RWPE2 (cell line): ENCODE measurements at places on chromosomes 5 and 9.

- DNase-seq, result no peak
These were observed 158.1 kb downstream of the SPATA31D1 start for GRCh38 chr9:82146677-82147076.

- no peak for DNase-seq
These were observed 272.9 kb downstream of the PJA2 start for GRCh38 chr5:109136906-109137305.

DNA sequence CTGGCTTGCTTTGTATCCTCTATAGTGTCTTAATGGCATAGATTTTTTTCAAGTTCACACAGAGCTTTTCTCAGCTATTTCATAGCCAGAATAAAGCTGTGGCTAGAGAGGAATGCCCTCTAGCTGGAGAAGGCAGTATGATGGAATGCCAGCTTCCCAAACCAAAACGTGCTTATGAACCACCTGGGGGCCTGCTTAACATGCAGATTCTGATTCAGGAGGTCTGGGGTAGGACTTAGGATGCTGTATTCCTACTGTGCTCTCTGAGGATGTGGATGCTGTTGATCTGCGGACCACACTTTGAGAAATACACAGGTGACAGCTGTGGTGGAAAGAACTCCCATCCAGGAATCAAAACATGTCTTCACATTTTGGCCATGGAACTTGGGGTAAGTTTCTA is 49.9 kb upstream of the DPYSL3 start:
- DNase-seq, result no peak

- DNase-seq, result no peak
These were observed 25.4 kb upstream of the DCP2 start for GRCh38 chr5:112951124-112951702.

- no peak for DNase-seq
These were observed 45.9 kb upstream of the SHB start for GRCh38 chr9:38114905-38115304.

- no peak for DNase-seq
These were observed 17.9 kb downstream of the ITGA1 start for GRCh38 chr5:52805615-52806014.

- no peak for DNase-seq
These were observed 1.3 kb downstream of the RPP25L start for GRCh38 chr9:34610434-34611206.

DNA sequence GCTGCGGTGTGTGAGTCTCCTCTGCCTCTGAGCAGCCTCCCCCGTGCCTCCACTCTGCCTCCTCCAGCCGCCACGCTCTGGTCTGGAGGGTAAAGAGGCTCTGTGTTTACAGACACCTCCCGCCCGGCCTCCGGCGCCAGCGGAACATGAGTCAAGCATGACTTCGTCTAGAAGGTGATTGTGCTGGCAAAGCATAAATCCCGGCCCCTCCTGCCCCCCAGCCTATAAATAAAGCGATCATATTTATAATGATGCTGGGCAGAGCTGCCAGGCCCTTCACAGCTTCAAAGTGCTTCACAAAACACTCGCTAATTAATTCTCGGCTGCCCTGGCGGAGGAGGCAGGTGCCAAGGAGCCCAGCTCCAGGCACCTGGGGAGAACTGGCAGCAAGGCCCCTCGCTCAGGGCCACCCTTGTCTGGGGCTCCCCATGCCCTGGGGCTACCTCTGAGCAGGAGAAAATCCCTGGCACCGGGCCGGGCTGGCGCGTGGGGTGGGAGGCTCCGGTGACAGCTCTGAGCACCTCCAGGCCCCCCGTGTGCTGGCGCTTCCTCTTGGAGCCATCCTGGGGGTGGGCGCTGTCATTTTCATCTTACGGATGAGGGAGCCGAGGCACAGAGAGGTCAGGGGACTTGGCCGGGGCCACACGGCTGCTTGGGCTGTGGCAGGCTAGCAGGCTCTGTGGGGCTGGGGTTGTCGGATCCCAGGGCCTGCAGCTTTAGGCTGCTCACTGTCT is 87.8 kb downstream of the RXRA start:
- DNase-seq, result peak; percentile 90

- DNase-seq, result no peak
These were observed 440.6 kb upstream of the MPDZ start for GRCh38 chr9:13719981-13720676.

- DNase-seq, result no peak
These were observed 8.1 kb upstream of the OMD start for GRCh38 chr9:92432350-92432749.

GRCh38 chr5:152349683-152350526 is 55.2 kb downstream of the NMUR2 start:
- DNase-seq, result no peak

DNA sequence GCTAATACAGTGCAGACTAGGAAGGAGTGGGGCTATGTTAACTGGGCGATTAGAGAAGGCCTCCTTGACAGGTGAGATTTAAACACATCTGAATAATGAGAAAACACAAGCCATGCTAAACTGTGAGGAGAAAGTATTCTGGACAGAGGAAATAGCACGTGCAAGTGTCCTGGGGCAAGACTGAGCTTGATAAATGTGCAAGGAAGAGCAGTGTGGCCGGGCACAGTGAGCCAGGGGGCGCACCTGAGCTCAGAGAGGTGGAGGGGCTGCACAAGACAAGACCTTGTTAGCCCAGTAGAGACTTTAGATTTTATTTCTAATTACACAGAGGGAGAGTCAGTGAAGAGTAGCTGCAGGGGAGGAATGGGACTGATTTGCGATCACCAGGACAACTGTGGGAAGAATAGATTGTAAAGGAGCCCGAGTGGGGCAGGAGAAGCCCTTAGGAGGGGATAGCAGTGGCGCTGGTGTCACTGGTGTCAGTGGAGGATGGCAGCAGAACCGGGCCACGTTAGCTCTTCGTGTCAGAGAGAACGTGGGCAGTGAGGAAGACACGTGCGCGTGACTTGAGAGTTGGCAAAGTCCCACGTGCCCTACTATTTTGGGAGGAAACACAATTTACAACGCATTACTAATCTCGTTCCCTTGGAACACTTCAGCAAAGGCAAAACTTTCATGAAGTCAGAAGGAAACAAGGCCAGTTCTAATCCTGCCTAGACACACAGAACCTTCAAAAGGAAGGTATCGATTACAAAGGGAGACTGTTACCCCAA is 17.9 kb upstream of the C5orf47 start:
- no peak for DNase-seq

DNA sequence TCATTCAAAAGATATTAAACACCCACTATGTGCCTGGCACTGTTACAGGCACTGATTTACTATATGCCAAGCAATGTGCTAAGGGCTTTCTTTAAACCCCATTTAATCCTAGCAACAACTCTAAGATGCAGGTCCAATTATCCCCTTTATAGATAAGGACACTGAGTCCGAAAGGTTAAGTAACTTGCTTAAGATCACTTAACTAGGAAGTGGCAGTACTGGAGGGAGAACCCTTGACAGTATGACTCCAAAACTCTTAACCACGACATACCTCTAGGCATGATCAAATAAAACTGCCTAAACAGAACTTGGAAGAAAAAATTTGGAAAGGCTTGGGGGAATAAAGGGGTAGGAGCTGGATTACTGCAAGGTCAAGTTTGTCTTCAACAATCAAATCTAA is 1.7 kb downstream of the RAB14 start:
- no peak for DNase-seq

DNA sequence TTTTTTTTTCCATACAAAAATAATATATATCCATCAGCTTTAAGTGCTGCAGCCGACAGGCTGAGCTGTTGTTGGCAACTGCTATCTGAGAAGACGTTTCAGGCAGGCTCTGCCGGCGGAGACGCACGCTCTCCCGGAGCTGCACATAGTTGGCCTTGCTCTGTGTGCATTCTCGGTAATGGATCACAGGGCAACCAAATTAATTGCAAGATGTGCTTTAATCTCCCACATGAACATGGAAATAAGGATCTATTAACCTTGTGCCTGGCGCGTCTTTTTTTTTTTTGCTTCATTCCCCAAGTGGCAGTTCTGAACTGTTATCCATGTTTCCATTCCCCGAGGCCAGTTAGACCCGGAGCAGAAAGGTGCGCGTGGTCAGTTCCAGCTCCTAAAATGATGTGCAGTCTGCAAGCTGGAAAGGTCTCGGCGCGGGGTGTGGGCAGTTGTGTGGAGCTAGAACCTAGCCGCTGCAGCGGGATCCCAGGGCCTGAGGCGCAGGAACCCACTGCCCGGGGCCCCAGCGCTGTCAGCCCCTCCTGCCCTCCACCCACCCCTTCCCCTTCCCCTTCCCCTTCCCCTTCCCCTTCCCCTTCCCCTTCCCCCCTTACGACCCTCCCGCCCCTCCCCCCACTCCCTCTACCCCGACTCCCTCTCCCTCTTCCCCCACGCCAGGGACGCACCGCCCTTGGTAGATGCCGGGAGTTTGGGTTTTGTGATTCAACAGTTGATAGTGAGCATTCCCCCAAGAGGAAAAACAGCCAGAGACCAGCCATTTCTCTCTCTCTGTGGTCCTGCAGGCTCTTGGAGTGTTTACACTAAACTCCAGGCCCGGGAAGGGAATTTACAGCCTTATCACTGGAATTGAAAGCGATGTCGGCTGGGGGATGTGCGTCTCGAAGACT is 137.8 kb downstream of the CEP120 start:
- no peak for DNase-seq

GRCh38 chr5:160317434-160317833 is 5.1 kb upstream of the CCNJL start:
- DNase-seq, result no peak

DNA sequence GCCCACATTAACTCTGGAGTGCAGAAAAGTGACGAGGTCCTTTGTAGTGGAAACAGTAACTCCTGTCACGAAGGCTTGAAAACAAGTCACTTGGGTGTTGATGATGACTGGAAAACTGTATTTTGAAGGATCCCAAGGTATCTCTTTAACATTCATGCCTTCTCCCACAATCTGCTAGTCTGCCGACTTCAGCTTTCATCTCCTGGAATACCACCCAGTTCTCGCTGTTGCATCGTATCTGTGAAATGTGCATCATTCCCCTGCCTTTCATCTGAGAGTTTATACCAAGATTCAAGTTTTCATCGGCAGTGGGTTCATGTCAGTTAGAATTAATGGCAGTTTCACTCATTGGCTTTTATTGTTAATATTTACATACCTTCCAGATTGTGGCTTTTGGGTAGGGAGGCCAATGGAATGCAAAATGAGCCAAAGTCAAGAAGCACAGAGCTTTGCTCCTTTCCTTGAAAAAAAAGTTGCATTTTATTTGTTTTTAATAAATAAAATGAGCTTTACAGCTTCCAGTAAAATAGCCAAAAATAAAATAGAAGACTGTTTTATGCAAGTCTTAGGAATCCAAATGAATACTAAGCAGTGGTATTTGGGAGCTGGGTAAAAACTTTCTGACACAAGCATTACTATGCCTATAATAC is 575.2 kb upstream of the WWC1 start:
- DNase-seq, result no peak

GRCh38 chr5:3214396-3214795 is 381.2 kb upstream of the IRX1 start:
- no peak for DNase-seq

DNA sequence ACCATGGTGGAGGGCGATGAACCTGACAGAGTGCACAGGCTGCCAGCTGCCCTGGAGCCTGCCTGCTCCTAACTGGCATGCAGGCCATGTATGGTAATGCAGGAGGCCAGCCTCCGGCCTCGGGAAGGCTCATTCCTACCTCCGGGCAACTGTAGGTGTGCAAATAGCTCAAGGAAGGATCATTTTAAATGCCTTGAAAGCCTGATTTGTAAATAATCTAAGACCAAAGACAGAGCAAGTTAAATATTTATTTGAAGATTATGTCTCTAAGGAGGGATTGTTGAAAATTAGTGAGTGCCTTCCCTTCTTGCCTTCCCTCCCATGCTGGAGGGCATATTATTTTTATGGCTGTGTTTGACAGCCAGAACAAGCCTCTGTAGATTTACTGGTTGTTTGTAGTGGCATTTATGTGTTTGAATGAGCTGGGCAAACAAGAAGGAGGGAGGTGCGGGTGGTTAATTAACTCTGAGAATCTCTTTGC is 285.7 kb upstream of the TUT7 start:
- DNase-seq, result no peak

GRCh38 chr9:114682846-114683245 is 854 bp upstream of the TEX48 start:
- no peak for DNase-seq

GRCh38 chr9:40927851-40928802 is 200.4 kb downstream of the FOXD4L6 start:
- no peak for DNase-seq

DNA sequence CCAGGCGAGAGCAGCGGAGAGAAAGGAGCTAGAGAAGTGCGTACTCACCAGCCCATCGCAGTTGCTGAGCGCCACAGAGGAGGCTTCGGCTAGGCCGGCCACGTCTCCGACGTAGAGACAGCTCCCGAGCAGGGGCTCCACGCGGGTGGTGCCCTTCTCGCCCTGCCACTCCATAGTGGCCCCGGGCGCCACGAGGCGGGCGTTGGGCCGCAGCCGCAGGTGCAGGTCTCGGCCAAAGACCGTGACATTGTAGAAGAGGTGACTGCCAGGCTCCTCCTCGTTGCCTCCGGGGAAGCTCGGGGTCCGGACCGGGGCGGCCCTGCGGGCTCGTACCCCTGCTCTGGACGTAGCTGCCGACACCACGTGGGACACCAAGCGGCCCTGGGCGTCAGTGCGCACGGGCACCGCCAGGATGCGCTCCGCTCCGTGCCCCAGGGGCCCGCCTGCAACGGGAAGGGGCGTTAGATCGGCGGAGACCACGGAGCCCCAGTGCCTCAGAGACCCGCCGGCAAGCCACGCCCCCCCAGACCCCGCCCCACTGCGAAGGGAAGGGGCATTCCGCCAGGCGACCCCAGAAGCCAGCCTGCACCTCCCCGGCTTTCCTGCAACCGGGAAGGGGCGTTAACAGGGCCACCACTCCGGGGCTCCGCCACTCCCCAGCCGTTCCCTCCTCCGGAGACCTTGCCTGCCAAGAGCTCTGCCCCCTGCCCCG is 1.4 kb downstream of the ADAMTS2 start:
- no peak for DNase-seq

DNA sequence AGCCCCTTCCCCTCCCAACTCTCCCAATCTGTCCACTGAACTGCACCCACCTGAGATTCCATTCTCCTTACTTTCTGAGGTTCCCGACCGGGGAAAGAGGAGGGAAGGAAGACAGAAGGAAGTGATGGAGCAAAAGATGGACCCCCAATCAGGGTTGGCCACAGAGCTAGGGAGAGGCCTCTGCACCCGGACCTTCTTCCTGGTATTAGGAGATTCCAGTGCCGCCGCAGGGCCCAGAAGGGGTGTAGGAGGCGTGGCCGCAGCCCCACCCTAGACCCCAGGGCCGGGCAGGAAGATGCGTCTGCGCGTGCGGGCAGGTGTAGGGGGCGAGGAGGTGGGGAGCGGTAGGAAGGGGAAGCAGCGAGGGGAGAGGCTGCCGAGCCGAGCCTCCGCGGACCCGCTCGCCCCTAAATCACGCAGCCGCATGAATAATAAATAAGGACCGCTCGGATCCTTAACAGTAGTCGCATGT is 104.2 kb upstream of the MVB12B start:
- no peak for DNase-seq

- no peak for DNase-seq
These were observed 16.8 kb upstream of the PHF19 start for GRCh38 chr9:120893611-120894307.
